ENCODE measurements at places on chromosomes 5 and 9.

DNA sequence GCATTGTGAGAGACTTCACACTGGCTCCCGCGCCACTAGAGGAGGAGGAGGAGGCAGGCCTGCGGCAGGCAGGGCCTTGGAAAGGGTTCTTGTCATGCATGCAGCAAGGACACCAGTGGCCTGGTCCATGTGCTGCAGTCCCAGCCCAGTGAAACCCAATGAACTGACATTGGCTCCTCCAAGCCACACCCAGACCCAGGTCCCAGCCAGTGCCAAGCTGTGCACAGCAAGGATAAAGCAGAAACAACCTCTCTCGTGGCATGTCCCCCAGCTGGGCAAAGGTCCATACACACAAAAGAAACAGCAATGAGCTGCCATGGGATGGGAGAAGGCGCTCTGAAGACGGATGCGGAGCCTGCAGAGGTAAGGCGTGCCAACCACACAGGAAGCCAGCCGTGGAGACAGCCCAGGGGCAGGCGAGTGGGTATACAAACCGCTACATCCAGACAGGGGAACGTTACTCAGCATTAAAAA is 89.2 kb downstream of the SEMA4D start:
- DNase-seq, result no peak

GRCh38 chr9:114732823-114733222 is 50.8 kb upstream of the TEX48 start:
- no peak for DNase-seq

- no peak for DNase-seq
Measured at GRCh38 chr5:170747851-170748250, 35.7 kb upstream of the GABRP start.

- peak; percentile 25 for DNase-seq
Measured at GRCh38 chr5:660491-661030, 32.6 kb downstream of the TPPP start.

DNA sequence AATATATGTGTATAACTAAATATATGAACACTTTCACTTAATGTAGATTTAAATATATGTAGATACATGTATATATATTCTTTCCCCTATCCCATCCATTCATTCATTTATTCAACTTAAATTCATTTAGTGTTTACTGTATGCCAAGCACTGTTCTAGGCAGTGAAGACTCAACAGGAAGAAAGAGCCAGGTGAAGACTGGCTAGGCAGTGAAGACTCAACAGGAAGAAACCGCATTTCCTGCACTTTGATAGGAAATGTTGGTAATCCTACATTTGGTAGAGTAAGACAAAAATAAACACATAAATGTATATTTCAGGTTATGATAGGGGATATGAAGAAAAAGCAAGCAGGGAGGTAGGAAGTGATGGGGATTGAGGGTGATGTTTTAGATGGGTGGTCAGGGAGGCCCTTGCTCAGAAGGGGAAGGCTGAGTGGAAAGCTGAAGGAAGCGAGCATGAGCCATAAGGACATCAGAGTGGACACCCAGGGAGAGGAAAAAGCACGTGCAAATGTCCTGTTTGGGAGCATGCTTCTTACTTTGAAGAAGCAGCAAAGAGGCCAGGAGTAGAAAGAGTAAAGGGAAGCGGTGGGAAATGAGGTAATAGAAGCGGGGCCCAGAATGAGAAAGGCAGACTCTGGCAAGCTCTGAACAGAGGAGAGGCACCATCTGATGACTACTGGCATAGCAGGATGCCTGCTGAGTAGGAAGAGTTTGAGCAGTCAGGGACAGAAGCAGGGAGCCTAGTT is 227.8 kb upstream of the MAP3K1 start:
- DNase-seq, result no peak

DNA sequence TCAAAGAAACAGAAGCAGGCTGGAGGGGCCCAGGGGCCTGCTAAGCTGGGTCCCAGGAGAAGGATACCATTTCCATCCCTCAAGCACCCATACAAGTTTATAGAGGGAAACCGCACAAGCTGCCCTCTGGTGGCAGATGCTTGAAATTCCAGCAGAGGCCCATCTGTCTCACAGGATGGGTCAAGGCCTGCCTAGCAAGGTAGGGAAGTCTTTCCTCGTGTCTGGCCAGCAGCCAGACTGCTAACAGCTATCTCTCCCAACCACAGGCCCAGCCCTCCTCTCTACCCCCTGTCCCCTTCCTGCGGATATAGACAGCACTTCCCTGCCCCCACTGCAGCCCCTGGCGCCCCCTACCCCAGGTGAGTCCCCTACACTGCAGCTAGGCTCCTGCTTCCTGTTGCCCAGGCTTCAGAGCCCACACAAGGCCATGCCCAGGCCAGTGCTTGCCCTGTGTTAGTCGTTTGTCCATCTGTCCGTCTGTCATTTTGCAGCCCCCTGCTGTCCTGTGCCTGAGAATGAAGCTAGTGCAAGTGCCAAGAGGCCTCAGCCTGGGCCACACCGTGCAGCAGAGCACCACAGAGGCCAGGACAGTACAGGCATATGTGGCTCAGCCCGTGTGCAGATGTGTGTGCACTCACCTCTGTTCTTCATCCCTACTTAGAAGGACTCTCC is 26.2 kb downstream of the TCF7 start:
- DNase-seq, result peak; percentile 68

DNA sequence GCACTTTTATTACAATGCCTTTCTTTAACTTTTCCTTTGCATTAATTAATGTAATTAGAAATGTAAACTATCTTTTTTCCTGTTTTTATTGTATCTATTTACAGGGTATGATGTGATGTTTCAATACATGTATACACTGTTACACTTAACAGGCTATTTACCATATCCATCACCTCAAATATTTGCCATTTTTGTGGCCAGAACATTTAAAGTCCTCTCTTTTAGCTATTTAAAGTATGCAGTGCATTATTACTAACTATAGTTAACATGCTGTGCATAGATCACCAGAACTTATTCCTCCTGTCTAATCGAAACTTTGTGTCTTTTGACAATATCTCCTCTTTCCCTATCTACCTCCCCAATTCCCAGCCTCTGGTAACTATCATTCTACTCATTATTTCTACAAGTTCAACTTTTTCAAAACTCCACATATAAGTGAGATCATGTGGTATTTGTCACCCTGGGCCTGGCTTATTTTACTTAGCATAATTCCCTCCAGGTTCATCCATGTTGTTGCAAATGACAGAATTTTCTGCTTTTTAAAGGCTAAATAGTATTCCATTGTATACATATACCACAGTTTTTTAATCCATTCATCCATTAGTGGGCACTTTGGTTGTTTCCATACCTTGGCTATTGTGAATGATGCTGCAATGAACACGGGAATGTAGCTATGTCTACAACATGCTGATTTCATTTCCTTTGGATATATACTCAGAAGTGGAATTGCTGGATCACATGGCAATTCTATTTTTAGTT is 32.8 kb downstream of the OR2K2 start:
- no peak for DNase-seq

DNA sequence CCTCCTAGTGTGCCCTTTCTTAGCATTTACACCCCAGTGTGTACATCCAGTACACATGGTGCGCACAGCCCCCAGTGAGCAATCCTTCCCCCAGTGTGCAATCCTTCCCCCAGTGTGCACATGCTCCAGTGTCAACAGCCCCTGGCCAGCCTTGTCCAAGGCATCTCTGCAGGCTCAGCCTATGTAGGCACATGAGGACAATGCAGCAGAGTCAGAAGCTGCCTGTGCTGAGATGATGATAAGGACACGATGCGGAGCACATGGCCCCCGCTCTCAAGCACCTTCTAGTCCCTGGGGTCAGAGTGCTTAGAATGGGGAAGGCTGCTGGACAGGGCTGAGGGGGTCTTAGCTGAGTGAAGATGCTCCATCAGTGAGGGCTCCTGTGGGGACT is 69.8 kb downstream of the GADD45G start:
- no peak for DNase-seq

GRCh38 chr9:86580688-86581087 is 226.5 kb upstream of the TUT7 start:
- DNase-seq, result no peak

- no peak for DNase-seq
Measured at GRCh38 chr5:72606525-72606924, 99.3 kb upstream of the ZNF366 start.

GRCh38 chr5:13540168-13540750 is 404.2 kb downstream of the DNAH5 start:
- DNase-seq, result no peak

- no peak for DNase-seq
Measured at GRCh38 chr9:4596165-4596922, 65.8 kb upstream of the PLPP6 start.

- no peak for DNase-seq
Measured at GRCh38 chr5:40484495-40484894, 195.2 kb upstream of the PTGER4 start.

DNA sequence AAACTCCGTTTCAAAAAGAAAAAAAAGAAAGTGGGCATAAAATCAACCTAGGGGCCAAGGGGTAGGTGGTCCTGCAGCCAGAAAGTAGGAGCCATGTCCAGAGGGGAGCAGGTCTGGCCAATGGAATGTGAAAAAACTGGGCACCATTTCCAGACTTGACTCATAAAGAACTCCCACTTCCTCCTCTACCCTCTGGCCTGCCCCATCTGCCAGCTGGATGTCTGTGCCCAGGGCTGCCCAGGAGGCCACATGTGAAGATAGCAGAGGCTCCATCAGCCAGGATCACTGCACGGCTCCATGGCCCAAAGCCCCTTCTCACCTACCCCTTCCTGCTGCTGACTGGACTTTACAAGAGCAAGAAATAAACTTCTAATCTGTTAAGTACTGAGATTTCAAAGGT is 42.1 kb upstream of the EEIG1 start:
- DNase-seq, result no peak

DNA sequence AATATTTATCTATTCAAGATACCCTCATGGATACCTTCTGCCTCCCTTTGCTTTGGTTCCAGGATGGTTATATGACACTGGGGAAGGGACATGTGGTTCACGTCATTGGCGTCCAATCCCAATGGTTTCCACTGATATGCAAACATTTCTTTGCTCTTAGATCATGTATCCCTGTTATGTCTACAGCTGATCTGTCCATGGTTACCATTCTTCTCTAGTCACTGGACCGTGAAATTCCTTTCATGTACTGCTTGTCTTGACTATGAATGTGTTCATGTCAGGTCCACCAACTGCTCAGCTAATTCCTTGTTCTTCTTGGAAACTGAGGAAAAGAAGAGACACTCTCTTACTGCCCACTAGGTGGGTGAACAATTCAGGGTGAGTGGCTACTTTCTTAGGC is 391.1 kb upstream of the ZNF608 start:
- no peak for DNase-seq

DNA sequence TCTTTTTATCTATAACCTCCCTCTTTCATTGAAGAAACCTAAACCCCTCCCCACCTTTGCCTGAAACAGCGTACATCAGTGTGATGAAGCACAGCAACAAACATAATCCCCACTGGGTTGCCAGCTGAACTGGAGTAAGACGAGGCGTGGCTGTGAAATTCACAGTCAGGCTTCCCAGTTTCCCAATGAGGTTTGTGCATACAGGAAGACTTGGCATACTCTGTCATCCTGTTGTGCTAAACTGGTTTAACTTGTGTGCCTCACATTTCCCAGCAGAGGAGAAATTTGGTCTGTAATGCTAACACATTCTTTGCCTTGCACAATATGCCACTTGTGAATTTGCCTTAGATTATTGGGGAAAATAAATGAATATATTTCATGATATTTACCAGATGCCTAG is 121.5 kb downstream of the SV2C start:
- DNase-seq, result no peak

GRCh38 chr5:57650360-57651069 is 167.9 kb upstream of the ACTBL2 start:
- peak; percentile 15 for DNase-seq

DNA sequence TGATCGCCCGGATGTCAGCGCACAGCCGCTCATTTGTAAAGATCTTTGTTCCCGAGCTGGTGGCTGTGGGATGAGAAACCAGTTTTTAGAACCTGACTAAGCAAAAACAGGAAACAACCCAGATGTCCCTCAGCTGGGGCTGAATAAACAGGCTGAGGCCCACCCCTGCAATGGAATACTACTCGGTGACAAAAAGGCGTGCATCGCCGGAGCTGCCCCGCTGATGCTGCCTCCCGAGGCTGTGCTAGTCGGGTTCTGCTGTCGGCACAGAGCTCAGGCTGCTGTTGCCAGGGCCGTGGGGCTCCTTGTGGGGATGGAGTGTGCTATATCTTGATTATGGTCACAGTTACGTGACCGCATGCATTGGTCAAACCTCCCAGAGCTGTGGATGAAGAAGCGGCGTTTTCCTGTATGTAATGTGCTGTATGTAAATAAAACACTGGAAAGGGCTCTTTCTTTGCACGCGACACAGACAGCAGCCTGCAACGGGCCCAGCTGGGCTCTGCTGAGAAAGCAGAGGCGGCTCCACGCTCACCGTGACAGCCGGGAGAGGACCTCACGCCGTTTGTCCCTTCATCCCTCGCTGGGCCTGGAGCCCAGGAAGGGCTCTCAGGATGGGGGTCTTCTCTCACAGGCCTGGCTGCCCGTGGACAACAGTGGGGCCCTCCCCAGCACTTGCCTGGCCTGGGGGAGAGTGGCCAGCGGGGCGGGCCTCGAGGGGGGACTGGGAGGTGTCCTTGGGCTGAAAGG is 51.5 kb upstream of the RNU6ATAC start:
- no peak for DNase-seq

DNA sequence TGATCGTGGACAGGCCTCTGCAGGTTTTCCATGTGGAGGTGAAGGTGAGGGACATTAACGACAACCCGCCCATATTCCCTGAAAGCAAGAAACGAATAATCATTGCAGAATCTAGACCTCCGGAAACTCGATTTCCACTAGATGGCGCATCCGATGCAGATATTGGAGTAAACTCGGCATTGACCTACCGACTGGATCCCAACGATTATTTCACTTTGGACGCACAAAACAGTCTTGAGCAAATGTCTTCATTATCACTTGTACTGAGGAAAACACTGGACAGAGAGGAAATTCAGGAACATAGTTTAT is 621 bp downstream of the PCDHA13 start:
- DNase-seq, result no peak

DNA sequence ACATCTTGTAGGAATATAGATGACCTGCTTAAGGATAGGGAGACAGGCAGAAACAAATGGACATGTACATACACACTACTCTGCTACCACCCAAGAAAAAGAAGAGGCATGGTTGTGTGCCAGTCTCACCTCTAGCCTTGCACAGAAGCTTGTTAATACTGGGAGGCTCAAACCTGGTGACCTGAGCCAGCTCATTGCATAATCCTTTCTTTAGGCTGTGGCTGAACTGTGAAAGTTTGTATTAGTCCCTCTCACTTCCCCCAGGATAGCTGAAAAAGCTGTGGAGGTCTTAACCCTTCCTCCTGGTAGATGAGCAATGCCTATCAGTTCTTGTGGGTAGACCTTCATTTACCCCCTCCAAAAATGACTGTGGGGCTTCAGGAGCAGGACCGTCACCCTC is 28.7 kb downstream of the TPD52L3 start:
- DNase-seq, result no peak

DNA sequence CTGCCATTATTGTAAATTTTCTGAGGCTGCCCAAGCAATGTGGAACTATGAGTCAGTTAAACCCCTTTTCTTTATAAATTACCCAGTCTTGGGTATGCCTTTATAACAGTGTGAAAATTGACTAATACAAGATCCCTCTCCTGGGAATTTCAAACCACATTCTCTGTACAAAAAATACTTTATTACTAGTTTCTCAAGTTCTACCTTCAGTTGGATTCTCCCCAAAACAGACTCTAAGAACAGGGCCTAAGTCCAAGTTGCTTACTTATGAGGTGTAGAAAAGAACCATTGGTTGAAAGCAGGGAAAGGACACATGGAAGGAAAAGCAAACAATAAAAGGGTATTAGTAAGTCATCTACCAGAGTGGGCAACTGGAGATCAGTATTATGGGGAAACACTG is 343.2 kb downstream of the TMEM232 start:
- no peak for DNase-seq
